ENCODE measurements at places on chromosomes 16 and 17.

DNA sequence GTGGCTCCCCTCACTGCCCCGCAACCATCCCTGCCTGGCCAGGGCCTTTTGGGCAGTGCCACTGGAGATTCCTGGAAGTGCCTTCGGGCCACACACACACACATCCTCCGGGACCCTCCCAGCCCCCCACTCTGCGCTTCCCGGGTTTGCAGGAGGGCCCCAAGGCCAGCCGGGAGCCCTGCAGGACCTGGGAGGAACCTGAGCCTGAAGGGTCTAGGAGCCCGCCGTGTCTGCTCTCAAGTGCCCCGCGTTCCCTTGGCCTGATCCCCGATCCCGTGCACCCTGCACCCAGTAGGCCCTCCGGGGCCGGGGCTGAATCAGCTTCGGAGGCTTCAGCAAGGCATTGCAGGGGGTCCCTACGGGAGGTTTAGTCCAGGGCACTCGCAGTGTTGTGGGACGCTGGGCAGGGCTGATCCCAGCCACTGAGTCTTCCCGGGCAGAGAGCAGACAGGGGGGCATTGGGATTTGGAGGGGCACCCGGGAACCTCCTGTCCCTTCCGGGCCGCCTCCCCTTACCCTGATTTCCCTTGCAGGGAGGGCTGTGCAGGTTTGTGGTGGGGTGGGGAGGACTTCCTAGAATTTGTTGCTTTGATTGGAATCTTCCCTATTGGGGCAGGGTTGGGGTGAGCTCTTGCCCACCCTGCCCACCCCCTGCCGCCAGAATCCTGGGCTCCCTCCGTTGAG, 36.9 kb downstream of the TMEM235 start:
- DNase-seq, result no peak

DNA sequence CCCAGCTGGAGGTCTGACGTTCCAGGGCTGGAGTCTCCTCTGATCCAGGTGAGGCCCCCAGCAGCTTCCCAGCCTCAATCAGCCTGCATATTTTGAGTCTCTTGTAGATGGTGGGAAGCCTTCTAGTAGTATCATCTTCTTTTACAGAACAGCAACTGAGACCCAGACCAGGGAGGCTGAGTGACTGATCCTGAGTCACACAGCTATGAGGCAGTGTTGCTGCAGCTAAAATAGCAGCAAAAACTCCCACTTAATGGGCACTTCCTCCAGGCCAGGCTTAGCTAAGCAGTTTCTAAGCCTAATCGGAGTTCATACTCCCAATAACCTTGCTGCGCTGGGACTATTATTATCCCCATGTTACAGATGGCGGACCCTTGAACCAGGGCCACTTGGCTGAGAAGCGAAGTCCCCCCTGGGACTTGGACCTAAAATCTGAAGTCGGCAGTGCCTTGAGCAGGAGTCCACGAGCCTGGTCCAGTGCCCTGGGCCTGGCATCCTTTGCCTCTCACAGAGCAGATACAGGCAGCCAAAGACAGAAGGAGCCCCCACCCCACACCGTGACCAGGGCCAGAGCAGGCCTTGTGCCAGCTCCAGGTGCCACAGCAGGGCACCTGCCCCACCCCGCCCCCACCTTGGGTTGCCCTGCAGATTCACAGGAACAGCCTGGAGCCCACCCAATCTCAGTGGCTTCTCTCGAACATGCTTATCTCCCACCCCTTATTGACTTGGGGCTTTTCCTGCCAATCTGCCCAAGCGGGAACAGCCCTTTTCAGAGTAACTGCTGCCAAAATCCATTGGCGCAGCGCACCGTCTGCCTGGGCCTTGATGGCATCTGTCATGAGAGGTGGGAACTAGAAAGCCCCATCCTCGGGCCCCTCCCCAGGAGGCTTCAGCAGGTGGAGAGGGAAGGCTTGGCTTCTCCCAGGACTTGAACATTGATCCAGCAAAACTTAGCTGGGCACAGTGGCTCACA, 65.1 kb downstream of the SOCS1 start:
- DNase-seq, result no peak

- DNase-seq, result no peak
Measured at GRCh38 chr17:15516150-15516549, 47.1 kb downstream of the TVP23C start.

DNA sequence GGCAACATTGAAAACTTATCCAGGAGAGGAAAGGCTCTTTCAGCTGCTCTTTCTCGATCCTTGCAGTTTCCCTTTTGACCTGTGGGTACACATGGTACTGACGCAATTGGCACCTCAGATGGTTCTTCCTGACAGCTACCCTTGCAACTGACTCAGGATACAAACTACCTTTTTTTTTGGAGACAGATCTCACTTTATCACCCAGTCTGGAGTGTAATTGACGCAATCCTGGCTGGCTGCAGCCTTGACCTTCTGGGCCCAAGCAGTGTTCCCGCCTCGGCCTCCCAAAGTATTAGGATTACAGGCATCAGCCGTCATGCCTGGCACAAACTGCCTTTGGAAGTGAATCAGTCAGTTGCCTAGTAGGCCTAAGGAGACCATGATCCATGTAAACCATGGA, 607.2 kb downstream of the WWOX start:
- DNase-seq, result no peak

- DNase-seq, result no peak
Measured at GRCh38 chr17:19718041-19718612, 1.7 kb upstream of the SLC47A2 start.

GRCh38 chr17:64326420-64327054, 63.5 kb upstream of the TEX2 start:
- DNase-seq, result no peak

GRCh38 chr16:66621973-66622372, 17.5 kb downstream of the CMTM3 start:
- DNase-seq, result no peak

GRCh38 chr17:2198927-2199326, 104.7 kb downstream of the SMG6 start:
- DNase-seq, result no peak

- no peak for DNase-seq
Measured at GRCh38 chr17:70256751-70257150, 87.4 kb downstream of the KCNJ2 start.

DNA sequence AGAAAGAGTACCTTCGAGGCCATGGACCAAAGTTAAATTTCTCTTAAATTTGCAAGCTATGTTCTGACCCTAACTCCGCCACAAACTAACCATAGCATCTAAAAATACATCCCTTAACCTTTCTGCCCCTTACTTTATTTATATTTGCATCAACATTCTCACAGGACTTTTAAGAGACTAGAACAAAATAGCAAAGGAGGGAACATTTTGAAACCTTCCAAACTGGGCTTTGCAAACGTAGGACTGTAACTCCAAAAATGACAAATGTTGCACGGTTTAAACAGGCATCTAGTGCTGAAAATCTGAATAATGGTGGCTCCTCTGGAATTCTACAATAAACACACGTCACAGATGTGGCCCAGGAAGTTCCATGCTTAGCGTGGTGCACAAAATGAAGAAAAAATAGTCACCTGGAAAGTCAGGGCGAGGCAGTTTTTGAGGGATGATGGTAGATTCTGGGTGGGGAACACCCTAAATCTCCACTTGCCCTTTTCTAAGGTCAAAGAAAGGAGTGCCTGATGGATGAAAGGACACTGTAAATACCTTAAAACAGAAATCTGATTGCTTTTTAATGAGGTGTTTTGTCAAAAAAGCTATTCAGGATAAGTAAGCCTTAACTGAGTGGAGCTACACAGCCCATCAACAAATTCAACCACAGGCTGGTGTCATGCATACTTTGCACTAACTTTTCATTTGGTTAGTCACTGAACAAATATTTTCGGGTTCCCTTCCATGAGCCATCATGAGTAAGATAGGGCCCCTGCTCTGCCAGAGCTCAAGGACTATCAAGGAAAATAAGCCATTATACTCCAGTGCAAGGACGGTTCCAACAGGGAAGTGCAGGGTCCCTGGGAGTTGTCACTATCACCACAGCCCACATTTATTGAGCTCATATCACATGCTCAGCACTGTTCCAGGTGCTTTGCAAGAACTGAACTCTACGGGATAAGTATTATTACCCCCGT, 21.2 kb downstream of the ARHGAP17 start:
- no peak for DNase-seq
